Stimulated activated CD4-positive, alpha-beta T cell treated with anti-CD3 and anti-CD28 coated beads, Interleukin-2, amount 100 ng/mL, for 24 hours (primary cell): ENCODE measurements at places on chromosomes 6 and 20.

- no peak for DNase-seq
Measured at GRCh38 chr6:45132658-45133294, 195.4 kb upstream of the RUNX2 start.

DNA sequence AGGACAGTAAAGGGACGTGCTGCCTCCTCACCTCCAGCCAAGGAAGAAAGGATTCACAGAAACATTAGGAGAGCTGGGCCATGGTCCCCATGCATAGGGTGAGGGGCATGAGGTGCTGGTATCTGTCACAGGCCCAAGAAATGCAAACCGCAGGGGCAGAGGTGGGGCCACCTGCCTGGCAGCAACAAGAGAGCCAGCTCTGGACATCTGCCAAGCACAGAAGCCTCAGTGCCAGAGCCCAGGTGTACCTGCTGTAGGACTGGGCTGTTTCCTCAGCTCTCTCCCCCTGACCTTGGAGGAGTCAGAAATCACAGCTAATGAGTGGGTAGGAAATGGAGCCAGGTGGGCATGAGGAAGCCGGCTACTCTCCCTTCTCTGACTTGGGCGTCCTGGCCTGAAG is 45.3 kb downstream of the SLC2A12 start:
- DNase-seq = no peak

DNA sequence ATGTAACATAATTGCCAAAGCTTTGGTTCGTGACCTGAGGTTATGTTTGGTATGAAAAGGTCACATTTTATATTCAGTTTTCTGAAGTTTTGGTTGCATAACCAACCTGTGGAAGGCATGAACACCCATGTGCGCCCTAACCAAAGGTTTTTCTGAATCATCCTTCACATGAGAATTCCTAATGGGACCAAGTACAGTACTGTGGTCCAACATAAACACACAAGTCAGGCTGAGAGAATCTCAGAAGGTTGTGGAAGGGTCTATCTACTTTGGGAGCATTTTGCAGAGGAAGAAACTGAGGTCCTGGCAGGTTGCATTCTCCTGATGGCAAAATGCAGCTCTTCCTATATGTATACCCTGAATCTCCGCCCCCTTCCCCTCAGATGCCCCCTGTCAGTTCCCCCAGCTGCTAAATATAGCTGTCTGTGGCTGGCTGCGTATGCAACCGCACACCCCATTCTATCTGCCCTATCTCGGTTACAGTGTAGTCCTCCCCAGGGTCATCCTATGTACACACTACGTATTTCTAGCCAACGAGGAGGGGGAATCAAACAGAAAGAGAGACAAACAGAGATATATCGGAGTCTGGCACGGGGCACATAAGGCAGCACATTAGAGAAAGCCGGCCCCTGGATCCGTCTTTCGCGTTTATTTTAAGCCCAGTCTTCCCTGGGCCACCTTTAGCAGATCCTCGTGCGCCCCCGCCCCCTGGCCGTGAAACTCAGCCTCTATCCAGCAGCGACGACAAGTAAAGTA is 547 bp upstream of the ESR1 start:
- DNase-seq = peak; percentile 24

DNA sequence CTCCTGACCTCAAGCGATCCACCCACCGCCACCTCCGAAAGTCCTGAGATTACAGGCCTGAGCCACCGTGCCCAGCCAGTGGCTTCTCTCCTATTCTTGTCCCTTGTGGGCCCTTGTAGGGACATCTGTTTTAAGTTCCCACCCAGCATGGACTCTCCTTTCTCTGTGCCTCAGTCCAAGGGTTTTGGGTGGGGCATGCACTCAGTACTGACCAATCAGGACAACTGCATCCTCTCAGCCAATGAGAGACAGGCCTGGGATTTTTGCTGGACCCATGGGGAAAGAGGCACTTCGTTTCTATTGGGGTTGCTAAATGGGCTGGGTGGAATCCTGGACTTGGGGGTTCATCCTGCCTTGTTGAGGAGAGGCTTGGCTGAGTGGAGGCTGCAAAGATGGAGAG is 34.4 kb downstream of the SNAI1 start:
- DNase-seq = no peak

- DNase-seq = no peak
Measured at GRCh38 chr6:87912102-87912501, 135.5 kb upstream of the SPACA1 start.

DNA sequence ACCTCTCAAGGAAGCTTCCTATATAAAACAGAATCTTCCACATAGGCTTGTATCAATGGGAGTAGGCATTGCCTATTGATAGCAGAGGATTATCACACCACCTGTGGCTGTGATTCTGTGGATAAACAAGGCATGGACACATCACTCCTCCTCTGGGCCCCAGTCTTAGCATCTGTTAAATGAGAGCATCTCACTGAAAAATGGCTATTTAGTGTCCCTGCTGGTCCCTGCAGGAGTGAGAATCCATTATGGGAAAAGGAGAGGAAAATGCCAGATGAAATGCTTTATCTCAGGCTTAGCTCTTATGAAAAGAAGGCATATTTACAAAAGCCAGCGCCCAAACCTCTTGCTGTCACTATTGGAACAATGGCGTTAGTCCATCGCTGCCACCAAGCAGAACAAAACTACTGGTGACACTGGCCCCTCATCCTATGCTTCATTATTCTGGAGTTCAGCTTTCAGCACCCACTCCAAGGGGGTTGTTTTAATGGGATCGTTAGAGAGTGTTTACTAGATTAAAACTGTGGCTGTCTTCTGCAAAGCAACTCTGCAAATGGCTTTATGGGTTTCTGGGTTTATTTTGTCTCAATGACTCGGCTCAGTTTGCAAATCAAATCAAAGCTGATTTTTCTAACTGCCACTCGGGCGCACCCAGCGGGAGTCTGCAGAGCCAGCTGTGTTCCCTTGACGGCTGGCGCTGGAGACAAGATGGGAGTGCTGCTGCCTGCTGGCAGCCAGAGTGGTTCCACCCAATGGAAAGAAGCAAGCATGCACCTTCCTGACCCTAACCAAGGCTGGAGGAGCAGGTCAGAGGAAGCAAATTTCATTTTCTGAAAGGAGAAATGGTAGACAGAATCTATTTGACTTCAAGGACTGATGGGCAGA is 658.8 kb upstream of the CHD6 start:
- DNase-seq = no peak

GRCh38 chr6:57138026-57138425 is 34.1 kb upstream of the BAG2 start:
- DNase-seq = no peak
